NCI-H1436 (cell line): ENCODE measurements at places on chromosomes 7 and 10.

GRCh38 chr7:18003286-18003994, 24.2 kb downstream of the PRPS1L1 start:
- no peak for DNase-seq

DNA sequence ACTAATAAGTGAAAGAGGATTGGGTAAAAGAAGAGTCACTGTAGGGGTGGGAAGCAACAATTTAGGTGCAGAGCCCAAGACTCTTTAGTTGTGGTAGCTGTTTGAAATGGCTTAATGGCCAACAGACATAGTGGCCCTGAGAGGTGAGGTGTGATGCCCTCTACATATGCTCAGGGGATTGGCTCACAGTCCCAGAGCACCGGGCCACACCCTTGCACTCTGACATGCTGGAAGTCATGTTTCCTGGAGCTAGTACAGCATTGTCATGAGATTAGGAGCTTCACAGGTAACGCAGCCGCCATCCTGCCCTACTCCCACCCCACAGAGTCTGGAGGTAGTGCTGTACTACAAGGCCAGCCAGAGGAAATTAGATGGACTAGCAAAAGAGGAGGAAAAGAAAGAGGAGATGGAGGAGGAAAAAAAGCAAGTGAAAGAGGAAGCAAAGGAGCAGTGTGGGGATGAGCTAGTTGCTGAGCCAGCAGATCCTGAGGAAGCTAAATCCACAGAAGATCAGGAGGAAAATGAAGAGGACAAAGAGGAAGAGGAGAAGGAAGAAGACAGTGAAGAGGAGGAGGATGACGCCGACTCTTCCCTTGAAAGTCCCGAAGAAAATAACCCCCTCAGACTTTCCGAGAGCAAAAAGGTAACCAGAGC, 14.8 kb upstream of the FLNC start:
- DNase-seq: no peak

DNA sequence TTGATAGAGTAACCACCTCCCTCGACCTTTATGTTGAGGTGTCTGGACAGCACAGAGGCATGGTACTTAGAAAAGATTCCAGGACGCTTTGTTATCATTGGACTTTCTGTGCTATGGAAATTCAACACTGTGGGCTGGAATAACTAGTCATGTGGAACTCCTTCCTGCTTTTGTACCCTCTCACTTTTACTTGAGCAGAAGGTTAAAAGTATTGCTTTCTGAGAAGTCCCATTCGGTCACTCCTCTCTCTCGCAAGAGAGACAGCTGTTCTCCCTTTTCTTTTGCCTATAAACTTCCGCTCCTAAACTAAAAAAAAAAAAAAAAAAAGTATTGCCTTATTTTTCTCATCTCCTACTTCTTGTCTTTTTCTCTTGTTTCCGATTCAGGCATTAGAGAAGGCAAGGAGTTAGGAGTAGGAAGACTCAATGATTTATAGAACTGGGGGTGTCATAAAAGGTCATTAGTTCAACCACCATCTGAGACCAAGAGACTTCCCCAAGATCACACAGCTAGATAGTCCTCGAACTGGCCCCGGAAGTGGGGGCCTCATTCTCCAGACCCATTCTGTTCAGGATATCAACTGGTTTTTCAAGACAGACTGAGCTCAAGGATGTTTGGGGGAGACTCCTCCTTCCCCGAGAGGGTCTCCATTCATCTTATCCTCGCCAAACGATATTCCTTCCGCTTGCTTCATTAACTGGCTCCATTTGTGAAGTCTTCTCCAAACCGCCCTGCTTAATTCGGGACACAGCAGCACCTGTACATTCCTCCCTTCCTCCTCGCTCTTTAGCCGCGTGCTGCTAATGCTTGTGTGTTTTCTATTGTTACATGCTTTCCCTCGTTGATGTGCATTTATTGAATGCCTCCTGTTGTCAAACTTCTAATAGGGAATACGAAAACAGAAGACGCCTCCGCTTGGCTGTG, 995 bp upstream of the INPP5F start:
- peak; percentile 59 for DNase-seq

DNA sequence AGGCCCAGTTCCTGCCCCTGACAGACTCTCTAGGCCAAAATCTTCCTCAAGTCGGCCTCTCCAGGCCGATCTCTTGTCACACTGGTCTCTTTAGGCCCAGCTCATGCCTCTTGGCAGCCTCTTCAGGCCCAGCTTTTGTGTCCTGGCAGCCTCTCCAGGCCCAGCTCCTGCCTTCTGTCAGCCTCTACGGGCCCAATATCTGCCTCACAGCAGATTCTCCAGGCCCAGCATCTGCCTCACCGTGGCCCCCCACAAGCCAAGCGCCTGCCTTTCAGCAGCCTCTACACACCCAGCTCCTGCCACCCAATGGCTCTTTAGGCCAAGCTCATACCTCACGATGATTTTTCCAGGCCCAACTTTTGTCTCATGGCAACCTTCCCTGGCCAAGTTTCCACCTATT, 33.0 kb upstream of the VKORC1L1 start:
- no peak for DNase-seq

- no peak for DNase-seq
These were observed 278.1 kb downstream of the HTR7 start for GRCh38 chr10:90579602-90580242.

GRCh38 chr7:131471250-131472004, 85.0 kb downstream of the PODXL start:
- DNase-seq: no peak

DNA sequence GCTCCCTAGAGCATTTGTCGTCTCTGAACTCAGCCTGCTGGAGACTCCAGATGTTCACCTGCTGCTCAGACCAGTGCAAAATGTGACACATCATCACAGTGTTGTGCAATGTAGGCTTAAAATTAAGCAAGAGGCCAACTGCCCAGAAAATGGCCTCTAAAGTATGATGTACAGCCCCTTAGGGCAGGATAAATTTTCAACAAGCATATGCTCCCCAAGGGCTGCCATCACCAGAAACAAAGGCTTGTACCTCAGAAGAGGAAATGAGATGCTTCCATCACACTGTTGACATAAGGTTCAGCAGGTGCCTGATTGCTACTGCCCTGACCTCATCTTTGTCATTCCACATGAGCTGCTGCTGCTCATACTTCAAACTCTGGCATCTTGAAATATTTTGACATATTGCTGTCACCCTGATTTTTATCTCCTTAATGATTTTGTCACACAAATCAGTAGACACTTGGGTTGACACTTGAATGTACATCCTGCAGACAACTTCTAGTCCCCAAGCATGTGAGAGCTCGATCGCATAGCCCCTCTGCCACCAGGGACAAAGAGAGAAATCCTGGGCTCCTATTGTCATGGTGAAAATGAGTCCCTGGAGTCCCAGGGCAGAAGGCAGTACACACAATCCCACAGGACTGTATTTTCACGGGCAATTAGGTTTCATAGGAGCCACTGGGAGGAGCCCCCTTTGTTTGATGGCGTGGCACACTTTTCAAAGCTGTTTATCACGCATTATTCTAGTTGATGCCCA, 219.7 kb upstream of the STK17A start:
- no peak for DNase-seq

DNA sequence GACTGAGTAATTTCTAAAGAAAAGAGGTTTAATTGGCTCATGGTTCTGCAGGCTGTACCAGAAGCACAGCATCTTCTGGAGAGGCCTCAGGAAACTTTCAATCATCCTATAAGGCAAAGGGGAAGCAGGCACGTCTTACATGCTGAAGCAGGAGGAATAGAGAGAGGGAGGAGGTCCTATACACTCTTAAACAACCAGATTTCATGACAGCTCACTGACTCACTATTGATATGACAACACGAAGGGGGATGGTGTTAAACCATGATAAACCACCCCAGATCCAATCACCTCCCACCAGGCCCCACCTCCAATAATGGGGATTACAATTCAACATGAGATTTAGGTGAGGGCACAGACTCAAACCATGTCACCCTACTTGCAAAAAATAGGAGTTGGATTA, 201.5 kb downstream of the CDK14 start:
- DNase-seq: no peak

DNA sequence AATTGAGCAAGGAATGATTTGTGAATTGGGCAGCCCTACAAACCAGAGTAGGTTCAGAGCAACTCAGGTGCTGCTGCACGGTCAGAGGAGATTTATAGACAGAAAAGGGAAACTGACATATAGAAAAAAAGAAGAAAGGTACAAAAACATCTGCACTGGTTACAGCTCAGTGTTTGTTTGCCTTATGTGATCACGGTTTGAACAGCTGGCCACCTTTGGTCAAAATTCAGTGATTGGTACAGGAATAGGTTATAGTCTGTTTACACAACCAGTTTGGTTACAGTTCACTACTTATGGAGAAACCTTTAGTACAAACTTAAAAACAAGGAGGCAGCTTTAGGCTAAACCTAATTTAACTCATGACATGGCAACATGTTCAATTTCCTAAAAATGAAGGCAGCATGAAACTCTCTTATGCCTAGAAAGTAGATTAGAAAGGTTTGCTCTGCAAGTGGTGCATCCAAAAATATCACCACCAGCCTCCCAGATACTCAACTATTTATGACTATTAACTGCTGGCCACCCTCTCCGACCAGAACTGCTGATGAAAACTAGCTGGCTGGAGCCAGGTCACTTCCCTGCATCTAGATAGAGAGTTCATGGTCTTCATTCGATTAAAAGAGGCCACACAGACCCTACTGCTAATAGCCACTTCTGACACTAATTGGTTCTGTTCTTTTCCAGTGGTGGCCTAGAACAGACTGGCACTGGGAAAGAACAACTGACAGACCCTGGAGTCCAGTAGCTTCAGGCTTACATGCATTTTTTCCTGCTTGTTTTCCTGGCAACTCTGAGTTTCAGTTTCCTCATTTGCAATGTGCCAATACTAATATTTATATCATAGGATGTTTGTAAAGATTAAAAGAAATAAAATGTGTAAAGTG, 548.0 kb downstream of the CCSER2 start:
- no peak for DNase-seq

GRCh38 chr7:23468526-23469149, 1.7 kb downstream of the IGF2BP3 start:
- DNase-seq: no peak
